Neural crest cell (in vitro differentiated cells): ENCODE measurements at places on chromosomes 2 and 18. TPM values are rescaled to one million over a fixed set of nuclear protein-coding genes. Genes with fewer than 3 reads are reported as not detected.

DNA sequence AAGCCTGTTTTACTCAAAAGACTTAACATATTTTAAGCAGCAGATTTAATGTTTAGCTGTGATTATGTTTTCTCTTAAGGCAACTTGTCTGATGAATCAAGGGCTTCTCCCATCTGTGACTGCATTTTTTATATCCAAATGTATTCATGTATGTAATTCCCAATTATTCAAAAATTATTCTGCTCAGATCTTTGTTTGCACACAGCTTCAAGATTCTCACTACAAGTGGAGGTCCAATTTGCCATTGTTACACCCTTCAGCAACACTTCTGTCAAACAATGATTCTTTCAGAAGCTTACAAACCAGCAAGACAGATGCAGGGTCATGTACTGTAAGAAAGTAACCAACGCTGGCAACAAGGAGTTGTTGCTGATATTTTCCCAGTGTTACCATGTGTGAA, 5.9 kb upstream of the LRPPRC start:
- H3K36me3 ChIP-seq: no peaks in the 10 kb centered on the region
- DNase-seq: no peak
- no peak overlapping the region for H3K4me3 ChIP-seq

GRCh38 chr2:188787021-188787657, 187.0 kb upstream of the COL3A1 start:
- no peaks in the 10 kb centered on the region for H3K36me3 ChIP-seq
- no peak overlapping the region for H3K4me3 ChIP-seq

DNA sequence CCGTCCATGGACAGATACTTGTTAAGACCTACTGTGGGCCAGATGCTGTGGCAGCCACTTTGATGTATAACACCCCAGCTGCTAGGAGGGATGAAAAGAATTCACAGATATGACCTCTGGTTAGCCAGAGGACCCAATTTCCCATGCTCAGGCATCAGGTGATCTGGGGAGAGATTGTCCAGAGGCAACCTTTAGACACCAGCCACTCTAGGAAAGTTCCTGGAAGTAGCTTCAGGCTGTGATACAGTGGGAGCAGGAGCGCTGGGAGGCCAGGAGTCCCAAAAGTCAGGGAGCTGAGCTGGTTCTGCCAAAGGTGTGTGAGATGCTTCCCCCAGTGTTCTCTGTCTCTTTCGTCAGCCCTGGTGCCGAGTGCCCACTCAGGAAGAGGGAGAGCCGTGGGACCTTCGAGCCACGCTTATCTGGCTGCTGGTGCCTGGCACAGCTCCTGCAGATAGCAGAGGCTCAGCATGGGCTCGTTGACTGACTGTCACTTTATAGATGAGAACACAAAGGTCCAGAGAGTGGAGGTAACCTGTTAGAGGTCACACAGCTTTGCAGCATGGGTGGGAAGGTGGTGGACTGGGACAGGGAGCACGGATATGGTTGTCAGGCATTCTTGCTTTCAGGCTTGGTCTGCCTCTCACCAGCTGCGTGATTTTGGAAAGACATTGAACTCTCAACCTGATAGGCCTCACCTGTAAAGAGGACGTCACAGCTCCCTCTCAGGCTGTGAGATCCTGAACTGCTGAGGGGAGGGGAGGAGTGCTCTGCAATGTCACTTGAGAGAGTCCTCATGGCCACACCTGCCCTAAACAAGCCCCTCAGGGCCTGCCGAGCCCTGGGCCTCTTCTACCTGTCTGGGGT, 7.8 kb upstream of the RALB start:
- DNase-seq: no peak
- no peak overlapping the region for H3K4me3 ChIP-seq
- peak overlapping the region; percentile 37 for H3K27ac ChIP-seq
- no peaks in the 10 kb centered on the region for H3K36me3 ChIP-seq

DNA sequence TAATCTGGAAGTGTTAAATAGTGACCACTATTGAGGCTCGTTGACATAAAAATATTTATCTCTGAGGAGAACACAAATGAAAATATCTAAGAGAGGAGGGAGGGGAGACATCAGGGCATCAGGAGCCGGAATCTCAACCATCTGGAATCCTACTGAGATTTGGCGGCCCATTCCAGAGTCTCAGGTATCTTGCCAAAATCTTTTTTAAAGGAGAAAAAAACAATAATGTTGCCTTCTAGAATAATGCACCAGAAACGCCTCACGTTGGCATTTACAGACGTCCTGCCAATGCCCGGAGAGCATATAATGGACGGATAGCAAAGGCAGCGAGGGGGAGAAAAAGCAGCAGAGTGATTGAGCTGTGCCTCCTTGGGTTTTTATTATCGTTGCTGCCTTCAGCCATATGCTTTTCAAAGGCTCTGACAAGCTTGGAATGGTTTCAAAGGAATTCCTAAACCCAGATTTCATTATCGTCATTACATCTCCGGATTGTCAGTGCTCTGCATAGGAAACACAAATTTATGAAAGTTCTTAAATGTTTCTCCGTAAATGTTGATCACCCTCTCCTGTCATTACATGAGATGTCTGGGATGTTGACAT, 30.9 kb upstream of the EGR4 start:
- no peak overlapping the region for H3K27ac ChIP-seq
- no peak overlapping the region for H3K4me3 ChIP-seq
- H3K4me1 ChIP-seq: no peaks in the 10 kb centered on the region
- DNase-seq: no peak

DNA sequence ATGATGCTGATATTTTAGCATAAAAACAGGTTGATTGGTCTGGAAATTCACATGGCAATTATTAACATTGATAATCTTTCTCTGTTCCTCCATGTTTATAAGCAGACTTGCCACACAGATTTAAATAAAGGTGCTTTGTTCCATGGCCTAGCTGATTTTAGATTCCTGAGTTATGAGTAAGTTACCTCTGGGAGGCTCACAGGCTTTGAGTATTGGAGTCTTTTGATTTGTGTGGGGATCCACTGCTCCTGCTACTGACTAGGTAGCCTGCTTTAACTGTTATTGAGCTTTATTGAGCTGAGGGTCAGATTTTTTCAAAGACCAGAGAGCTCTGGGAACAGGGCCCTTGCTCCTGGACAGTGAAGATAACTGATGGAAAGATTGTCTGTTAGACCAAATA, 166.1 kb downstream of the ANKRD30B start:
- peaks cover 10% of the 10 kb centered on the region for H3K36me3 ChIP-seq
- H3K4me1 ChIP-seq: no peaks in the 10 kb centered on the region
- DNase-seq: no peak
- H3K4me3 ChIP-seq: no peak overlapping the region
- H3K27me3 ChIP-seq: no peaks in the 10 kb centered on the region

DNA sequence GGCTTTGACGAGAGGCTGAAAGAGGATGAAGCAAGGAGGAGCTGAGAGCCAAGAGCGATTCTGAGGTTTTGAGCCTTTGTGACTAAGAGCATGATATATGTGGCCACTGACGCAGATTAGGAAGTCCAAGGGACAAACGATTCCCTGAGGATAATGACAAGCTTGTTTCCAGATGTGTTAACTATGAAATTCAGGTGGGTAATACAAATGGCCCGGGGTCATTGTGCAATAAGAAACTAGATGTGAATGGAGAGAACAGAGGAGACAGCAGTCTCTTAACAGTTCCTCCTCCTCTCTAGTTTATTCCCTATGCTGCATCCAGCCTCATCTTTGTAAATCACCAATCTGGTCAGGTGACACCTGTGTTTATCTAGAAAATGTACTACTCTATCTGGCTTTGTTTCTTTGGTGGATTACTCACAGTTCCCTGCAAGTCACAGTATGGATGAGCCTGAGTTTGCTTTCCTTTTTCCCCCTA, 84.2 kb downstream of the SOCS6 start:
- peaks cover 22% of the 10 kb centered on the region for H3K4me1 ChIP-seq
- no peak overlapping the region for H3K27ac ChIP-seq
- no peak overlapping the region for H3K4me3 ChIP-seq

- no peaks in the 10 kb centered on the region for H3K4me1 ChIP-seq
- no peaks in the 10 kb centered on the region for H3K27me3 ChIP-seq
- no peak for DNase-seq
- H3K27ac ChIP-seq: no peak overlapping the region
- H3K4me3 ChIP-seq: no peak overlapping the region
Measured at GRCh38 chr18:50590593-50590992, 30.7 kb downstream of the MAPK4 start.

- H3K27ac ChIP-seq: no peak overlapping the region
- DNase-seq: no peak
- H3K4me1 ChIP-seq: no peaks in the 10 kb centered on the region
- no peaks in the 10 kb centered on the region for H3K36me3 ChIP-seq
- no peaks in the 10 kb centered on the region for H3K27me3 ChIP-seq
- no peak overlapping the region for H3K4me3 ChIP-seq
Measured at GRCh38 chr2:213275265-213275664, 9.0 kb upstream of the SPAG16 start.

DNA sequence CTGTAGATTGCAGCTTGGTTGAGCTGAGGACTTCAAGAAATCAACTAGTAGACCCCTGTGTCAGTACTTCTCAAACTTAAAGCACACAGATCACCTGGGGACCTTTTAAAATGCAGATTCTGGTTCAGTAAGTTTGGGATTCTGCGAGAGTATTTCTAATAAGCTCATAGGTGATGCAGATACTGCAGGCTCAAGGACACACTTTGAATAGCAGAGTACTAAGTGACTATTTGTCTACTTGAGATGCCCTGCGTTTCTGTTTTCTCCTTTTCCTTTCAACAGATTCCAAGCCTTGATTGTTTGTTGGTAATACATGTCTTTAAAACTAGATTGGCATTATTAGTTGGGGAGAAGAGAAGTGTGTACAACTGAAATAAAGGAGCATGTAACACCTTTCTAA, 6.7 kb downstream of the MIB1 start:
- H3K4me1 ChIP-seq: peaks cover 49% of the 10 kb centered on the region
- DNase-seq: no peak

DNA sequence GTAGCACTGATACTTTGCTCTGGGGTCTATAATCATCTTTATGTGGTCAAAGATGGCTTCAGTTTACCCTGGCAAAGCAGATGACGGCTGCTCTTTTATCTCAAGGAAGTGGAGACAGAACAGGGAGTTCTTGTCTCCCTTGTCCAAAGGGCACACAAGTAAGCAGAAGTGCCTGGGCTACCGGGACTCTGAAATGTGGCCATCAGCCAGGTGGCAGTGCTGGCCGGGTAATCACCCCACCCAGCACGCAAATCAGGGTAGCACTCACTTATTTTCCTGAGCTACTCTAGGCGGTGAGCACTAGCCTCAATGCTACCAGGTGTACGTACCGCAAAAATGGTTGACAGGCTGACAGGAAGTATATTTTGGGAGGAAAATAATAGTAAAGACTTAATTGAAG, 119.7 kb upstream of the ETAA1 start:
- H3K4me1 ChIP-seq: peaks cover 4% of the 10 kb centered on the region
- H3K27me3 ChIP-seq: no peaks in the 10 kb centered on the region
- no peaks in the 10 kb centered on the region for H3K36me3 ChIP-seq
- no peak for DNase-seq
- H3K4me3 ChIP-seq: no peak overlapping the region

COL4A4 gene
- 0.16 and 0.19 TPM in 2 replicates for total RNA-seq

YES1 gene
- total RNA-seq: 54.7 and 58.7 TPM in 2 replicates

EN1 gene
- total RNA-seq: 12.6 and 13.9 TPM in 2 replicates

WDR33 gene
- total RNA-seq: 72.4 and 80.5 TPM in 2 replicates

SLC5A7 gene
- total RNA-seq: 2.7 and 3.0 TPM in 2 replicates
